ENCODE measurements at places on chromosomes 6 and 20.

- DNase-seq: no peak
Measured at GRCh38 chr6:105057160-105057559, 100.3 kb downstream of the LIN28B start.

GRCh38 chr20:15146948-15147347 is 809.5 kb upstream of the FLRT3 start:
- DNase-seq: no peak

- no peak for DNase-seq
Measured at GRCh38 chr20:2902291-2902690, 29.0 kb downstream of the PTPRA start.

DNA sequence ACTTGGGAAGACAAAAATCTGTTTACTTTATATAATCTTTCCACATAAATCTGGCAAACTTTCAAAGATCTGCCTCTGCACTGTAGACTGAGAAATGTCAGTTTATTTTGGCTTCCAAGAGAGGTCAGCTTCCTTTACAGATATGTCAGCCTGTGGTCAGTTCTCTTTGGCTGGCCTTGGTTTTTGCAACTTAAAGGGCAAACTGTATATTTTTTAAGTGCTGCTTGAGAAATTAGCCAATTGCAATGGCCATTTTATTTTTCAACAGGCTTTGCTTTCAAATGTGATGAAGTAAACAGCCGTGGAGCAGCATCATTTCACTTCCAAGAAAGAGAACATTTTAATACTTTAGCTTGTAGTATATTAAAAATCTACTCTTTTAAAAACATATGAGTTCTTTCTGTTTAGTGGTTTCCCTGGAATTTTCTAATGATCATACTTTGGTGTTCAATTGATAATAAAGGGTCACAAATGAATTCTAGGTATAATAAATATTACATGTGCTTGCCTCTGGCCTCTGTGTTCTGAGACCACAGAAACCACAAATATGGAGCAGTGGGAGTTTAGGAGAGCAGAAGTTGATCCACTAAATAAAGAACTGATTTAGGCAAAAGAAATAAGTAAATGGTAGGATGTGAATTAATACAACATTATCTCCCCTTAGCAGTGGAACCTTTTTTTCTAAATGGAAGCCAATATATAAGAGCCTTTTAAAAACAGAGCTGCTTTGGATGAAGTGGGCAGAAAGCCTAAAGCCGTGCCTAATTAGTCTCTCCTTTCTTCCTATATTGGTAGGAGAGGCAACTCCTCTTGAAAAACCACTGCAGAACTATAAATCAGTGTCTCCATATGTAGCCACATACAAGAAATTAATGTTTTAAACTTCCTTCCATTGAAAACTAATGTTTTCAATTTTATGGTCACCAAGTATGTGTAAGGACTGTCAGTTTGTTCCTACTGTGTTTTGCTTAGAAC is 16.2 kb downstream of the ADGRB3 start:
- no peak for DNase-seq

DNA sequence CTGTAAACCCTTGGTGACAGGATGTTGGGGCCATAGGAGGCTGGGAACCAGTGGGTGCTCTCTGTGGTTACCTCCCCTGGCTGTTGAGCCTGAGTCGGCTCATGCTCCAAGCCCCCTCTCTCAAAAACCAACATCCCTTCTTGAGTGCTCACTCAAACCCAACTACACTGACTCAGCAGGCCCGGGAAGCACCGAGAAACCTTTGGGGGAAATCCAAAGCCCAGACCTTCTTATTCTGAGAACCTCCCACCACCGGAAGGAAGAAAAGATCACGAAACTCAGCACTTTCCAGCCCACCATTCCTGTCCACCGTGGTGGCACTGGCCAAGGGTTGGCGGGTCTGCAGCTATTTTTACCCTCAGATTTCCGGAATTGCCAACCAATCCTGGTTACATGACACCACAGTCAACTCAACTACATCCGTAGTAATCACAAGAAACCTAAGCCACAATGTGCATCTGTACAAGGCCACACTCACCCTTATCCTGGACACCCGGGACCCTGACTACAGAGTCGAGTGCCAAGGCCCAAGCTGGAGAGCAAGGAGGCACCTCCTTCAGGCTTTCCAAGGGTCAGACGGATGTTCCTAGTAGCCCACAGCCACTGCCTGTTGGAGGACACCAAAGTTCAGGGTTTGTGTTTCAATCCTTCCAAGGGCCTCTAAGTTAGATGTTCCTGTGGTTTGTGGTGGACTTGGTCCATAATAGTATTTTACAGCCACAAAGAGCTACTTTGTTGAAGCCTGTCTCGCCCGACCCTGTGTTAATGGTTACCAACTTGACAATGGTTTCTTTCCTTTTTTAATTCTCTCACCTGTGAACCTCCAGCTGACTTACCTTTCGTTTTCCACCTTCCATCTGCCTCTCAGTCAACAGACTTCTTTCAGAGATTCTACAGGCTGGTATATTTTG is 317.0 kb downstream of the CDC5L start:
- no peak for DNase-seq

GRCh38 chr6:35146453-35146852 is 5.3 kb upstream of the TCP11 start:
- no peak for DNase-seq

DNA sequence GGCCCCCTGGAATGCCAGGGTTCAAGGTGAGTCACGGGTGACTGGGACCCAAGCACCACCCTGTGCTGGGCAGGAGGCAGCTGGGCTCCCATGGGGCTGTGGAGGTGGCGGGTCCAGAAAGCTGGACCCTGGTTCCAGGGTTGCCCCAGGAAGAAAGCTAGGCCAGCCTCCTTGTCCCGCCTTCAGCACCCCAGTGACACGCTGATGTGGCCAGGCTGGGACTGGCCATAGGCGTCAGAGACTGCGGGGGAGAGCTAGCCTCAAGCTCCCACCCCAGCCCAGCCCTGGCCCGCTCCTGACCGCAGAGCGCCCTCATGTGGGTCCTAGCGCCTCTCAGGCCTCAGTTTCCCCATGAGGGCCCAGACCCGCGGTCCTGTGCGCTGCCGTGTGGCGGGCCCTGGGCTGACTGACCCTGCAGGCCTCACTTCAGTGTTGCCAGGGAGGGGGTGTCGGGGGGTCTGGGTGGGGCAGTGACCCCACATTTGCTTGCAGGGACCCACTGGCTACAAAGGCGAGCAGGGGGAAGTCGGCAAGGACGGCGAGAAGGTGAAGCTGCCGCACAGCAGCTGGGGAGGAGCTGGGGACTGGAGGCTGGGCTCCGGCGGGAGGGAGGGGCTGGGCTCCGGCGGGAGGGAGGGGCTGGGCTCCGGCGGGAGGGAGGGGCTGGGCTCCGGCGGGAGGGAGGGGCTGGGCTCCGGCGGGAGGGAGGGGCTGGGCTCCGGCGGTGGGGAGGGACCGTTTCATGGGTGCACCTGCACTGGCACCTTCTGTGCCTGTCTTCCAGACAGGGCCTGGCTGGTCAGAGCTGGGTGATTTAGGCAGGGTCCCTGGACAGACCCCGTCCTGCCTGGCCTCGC is 7.9 kb downstream of the COL9A3 start:
- DNase-seq: peak; percentile 39

DNA sequence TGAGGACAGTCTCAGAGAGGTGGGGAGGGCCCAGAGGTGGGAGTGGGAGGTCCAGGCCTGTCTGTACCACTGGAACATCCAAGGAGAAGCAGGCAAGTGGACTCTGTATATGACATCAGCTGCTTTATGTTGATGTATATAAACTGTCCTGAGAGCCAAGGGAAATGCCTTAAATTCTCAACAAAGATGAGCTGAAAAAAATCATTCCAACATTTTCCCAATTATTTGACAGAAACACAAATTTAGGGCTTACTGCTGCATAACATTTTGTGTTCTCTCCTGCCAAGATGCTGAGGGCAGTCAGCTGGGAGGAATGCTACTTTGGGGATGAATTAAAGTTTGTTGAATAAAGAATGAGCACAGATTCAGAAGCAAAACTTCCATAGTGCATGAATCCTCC is 52.8 kb downstream of the FOXC1 start:
- no peak for DNase-seq

- DNase-seq: no peak
Measured at GRCh38 chr6:158452191-158452590, 107.7 kb upstream of the TMEM181 start.

DNA sequence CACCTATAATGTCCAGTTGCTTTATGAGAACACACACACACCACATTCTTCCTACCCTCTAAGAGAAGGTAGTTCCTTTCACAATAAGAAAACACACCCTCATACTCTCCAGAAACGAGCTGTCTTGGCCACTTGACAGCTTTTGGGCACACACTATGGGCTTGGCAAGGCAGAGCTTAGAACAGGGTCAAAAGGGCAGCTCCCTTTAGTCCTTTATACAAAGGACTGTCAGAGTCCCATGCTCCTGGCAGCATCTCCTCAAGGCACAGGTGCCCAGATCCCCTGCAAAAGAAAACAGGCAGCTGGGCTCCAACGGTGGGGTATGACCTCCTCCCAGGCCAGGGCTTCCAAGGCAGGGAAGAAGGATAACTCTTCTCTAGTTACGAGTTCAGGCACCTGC is 4.9 kb upstream of the LYRM2 start:
- no peak for DNase-seq

DNA sequence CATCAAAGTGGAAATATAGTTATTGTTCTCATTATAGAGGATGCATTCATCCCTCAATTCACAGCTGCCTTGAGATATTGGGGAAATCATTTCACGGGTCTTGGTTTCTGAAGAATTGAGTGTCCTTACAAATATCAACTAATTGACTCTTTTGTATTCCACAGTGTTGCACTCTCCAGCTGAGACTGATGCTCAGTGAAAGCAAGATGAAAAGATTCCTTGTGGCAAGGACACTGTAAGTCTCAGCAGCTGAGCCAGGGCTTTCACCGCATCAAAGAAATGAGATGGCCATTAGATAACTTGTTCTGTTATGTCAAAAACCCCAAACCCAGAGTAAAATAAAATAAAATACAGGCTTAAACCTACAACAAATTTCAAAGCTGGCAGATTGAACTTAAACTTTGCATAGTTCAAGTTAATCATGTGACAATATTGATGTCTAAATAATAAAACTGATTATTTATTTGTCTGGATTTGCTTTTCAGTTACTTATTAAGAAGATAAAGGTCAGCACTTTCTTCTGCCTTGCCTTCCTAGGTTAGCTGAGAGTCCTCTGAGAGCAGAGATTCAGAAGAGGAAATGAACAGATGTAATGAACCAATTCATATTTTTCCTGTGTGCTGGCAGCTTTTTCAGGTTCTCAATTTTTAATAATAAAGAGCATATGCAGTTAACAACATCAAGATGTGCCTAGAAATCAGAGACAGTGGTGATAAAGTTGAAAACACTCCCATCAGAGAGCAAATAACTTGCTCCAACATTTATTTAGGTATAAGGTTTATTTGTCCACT is 82.4 kb upstream of the SMLR1 start:
- DNase-seq: no peak
